Immature natural killer cell (primary cell): ENCODE measurements at places on chromosomes 2 and 18.
A peak's percentile ranks its signal among the peaks of the same experiment; 100 is the strongest.

DNA sequence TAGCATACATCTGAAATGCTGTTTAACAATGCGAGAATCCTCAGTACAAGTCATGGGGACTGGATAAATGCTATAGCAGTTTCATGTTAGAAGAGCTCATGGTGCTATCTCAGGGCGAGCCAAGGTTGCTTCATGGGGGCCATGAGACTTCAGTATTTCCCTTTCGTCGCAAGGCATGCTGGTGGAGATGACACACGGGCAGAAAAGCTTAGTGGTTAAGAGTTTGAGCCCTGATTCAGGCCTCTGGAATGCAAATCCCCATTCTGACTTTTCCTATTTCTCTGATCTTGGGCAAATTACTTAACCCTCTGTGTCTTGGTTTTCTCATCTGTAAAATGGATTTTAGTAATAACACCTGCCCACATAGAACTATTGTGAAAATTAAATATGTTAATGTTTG, 57.4 kb upstream of the EPHA4 start:
- DNase-seq: no peak
- no peaks in the 10 kb centered on the region for H3K4me1 ChIP-seq
- no peaks in the 10 kb centered on the region for H3K36me3 ChIP-seq
- H3K27me3 ChIP-seq: peaks cover 2% of the 10 kb centered on the region

DNA sequence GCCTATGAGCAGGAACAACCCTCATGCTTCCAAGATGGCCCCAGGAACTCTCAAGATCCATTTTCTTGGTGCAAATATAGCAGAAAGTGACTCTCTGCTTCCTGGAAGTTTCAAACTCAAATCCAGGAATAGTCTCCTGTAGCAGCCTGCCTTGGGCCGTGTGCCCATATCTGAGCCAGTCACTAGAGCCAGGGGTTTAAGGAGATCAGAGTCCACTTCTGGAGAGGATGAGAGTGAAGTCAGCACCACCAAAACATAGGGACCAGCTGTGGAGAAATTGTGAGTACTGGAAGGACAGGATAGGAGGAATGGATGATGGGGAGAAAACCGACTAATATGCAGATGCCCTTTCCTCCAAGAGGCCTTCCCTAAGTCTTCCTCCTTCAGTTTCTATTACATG, 33.2 kb downstream of the PSD4 start:
- peaks cover 25% of the 10 kb centered on the region for H3K4me1 ChIP-seq
- peaks cover 1% of the 10 kb centered on the region for H3K27me3 ChIP-seq
- no peak for DNase-seq
- H3K36me3 ChIP-seq: peaks cover 3% of the 10 kb centered on the region
- H3K27ac ChIP-seq: peak overlapping the region; percentile 48

DNA sequence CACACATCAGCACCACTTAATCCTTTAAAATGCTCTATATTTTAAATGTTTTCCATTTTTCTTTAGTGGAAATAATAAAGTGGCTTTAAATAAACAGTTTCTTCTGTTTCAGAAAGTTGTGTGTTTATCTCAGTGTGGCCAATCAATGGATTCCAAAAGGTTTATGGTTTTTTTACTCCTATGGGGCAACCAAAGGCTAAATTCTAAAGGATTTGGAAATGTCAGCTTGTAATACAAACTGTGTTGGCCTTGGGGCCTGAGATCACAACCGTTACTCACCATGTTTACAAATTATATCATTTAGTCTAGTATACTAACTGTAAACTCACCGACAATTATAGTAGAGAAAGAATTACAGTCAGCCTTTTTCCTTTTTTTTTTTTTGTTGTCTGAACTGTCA, 827.2 kb downstream of the EPHA4 start:
- no peaks in the 10 kb centered on the region for H3K4me1 ChIP-seq
- no peak for DNase-seq
- H3K27ac ChIP-seq: no peak overlapping the region
- no peaks in the 10 kb centered on the region for H3K36me3 ChIP-seq
- H3K4me3 ChIP-seq: no peak overlapping the region

DNA sequence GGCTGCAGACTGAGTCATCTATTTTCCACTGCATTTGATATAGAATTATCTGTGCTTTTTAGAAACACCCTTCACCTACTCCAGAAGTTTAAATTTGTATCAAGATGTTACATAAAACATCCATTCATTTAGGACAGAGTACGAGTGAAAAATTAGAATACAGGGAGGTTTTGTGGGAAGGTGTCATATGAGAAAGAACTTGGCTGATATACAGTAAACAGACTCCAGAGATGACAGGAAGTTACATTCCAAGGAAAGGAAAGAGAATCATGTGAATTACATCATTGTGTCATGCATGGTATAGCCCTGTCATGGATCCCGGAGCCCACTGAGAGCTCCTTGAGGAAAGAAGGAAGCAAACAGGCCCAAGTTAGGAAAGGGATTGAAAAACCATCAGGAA, 341.5 kb upstream of the PKDCC start:
- no peaks in the 10 kb centered on the region for H3K27me3 ChIP-seq
- no peak for DNase-seq
- H3K4me1 ChIP-seq: peaks cover 6% of the 10 kb centered on the region
- H3K36me3 ChIP-seq: no peaks in the 10 kb centered on the region

- no peaks in the 10 kb centered on the region for H3K4me1 ChIP-seq
- peaks cover 3% of the 10 kb centered on the region for H3K27me3 ChIP-seq
- H3K36me3 ChIP-seq: no peaks in the 10 kb centered on the region
- no peak overlapping the region for H3K4me3 ChIP-seq
- no peak overlapping the region for H3K27ac ChIP-seq
Measured at GRCh38 chr2:136639651-136640050, 125.7 kb upstream of the THSD7B start.
